T follicular helper cell (primary cell): ENCODE measurements at places on chromosomes 12 and 14.

GRCh38 chr14:102711946-102712345 lies 65.3 kb upstream of the TRAF3 start:
- DNase-seq: no peak

- DNase-seq: peak; percentile 12
Observed at GRCh38 chr14:49586673-49587460, 687 bp upstream of the RPS29 start.

DNA sequence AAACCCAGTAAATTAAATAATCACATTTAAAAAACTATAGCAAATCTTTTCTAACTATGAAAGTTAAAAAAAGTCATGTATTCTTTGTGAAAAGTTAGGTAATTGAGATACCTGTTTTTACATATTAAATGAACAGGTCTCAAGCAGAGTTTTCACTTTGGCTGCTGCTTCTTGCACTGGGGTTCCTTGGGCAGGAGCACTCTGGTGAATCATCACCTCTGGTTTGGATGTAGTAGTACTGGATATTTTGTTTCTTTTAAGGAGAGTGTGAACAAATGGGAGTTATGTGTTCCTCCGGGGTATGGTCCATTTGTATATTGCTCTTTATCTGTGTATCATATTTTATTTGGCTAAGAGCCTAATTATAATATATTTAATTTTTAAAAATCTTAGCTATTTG lies 82.7 kb downstream of the FUT8 start:
- DNase-seq: no peak

DNA sequence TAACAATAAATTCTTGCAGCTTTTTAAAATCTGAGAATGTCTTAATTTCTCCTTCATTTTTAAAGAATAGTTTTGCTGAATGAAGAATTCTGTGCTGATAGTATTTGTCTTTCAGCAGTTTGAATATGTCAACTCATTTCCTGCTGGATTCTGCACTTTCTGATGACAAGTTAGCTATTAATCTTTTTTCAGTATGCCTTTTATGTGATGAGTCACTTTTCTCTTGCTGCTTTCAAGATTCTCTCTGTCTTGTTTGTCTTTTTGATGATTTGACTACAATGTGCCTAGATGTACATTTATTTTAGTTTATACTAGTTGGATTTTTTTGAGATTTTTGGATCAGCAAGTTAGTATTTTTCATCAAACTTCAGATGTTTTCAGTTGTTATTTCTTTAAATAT lies 87.9 kb upstream of the AVPR1A start:
- DNase-seq: no peak

DNA sequence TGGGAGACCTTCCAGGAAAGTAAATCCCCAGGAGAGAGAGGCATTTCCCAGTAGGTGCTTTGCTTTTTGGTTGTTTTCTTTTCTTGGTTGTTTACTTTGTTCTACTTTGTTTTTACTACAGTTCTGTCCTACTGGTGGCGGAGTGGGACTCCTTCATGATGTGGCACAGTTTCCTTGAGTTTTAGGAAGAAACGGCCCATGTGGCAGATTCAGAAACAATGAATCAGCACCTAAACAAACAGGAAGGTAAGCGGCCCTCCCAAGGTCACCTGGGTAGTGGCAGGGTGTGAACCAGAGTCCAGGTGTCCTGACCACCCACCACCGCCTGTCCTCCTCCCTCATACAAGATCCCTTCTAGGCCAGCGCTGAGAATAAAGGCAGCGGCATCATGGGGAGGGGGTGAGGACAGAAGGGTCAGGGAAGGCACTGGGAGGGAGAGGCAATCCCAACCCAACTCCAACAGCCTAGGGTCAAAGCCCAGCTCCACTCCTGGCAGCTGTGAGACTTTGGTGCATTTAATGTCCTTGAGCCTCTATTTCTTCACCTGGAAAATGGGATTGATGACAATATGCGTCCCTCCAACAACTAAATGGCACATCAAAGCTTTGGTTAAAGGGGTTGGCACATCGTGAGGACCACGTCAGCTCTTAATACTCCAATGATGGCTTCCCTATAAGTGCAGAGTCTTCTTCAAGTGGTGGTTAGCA lies 111.5 kb upstream of the BCL2L14 start:
- DNase-seq: no peak

DNA sequence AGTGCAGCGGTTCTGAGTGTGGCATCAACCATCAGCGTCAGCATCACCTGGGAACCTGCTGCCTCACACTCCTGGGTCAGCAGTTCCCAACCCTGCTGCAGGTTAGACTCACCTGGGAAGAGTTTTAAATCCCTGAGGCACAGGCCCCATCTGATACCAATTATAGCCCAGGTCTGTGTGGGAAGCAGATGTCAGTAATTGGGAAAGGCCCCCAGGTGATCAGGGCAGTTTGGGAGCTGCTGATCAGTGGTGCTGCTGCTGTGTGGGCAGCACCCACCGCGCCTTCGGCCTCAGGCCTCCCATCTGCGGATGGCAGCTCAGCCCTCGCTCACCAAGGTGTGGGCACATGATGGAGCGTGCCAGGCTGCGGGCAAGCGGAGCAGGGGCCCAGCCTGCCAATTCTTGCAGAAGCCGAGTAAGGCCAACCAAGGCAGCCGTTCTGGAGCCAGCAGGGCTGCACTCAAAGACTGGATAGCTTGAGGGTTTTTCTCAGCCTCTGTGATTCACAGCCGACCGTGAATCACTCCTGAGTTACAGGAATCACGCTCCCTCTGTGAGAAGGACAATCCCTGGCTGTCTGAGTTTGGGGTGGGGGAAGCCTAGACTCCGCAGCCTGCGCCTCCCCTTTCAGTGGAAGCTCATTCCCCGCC lies 155.6 kb upstream of the SFSWAP start:
- no peak for DNase-seq

- no peak for DNase-seq
Observed at GRCh38 chr14:64997108-64997794, 10.6 kb downstream of the FNTB start.

GRCh38 chr14:101109981-101110728 lies 206.6 kb upstream of the RTL1 start:
- DNase-seq: no peak

GRCh38 chr14:21505012-21505553 lies 6.1 kb downstream of the METTL3 start:
- DNase-seq: no peak

- DNase-seq: no peak
Observed at GRCh38 chr14:84272290-84272721, 1257.6 kb upstream of the FLRT2 start.

GRCh38 chr14:33833706-33834465 lies 117.0 kb downstream of the EGLN3 start:
- DNase-seq: no peak

GRCh38 chr12:67702136-67702535 lies 53.6 kb downstream of the DYRK2 start:
- DNase-seq: no peak

GRCh38 chr12:85448548-85449139 lies 168.6 kb downstream of the ALX1 start:
- no peak for DNase-seq

DNA sequence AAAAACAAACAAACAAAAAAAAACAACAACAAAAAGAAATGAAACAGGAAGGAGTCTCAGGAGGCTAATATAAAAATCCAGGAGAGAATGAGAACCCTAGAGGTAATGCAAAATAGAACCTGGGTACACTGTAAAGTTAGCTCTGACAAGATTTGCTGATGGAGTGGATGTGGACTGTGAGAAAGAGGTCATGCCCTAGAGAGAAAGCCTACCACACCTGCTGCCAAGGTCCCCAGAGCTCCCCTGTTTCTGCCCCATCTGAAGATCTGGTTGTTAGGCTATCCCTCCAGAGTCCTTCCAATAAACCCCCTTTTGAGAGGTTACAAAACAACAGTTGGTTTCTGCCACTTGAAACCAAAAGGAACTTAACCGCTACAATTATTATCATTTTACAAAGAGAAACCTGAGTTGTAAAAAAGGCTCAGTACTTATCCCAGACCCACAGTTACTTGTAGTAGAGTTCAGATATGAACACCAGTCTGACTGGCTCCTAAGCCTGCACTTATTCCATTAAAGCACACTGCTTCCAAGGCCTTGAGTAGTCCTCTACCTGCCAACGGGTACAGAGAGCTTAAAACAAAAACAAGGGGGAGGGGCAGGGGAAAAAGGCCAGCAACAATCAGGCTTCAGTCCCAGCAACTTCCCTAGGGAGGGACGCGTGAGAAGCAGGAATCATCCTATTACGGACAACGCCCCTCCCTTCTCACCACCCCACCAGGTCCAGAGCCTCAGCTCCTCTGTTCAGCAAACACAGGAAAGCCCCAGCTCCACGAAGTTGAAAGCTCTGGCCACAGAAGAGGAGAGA lies 27.7 kb downstream of the PPP1R13B start:
- no peak for DNase-seq

GRCh38 chr12:28369483-28369882 lies 179.2 kb downstream of the CCDC91 start:
- no peak for DNase-seq

- no peak for DNase-seq
Observed at GRCh38 chr14:66404051-66404545, 82.1 kb upstream of the CCDC196 start.

DNA sequence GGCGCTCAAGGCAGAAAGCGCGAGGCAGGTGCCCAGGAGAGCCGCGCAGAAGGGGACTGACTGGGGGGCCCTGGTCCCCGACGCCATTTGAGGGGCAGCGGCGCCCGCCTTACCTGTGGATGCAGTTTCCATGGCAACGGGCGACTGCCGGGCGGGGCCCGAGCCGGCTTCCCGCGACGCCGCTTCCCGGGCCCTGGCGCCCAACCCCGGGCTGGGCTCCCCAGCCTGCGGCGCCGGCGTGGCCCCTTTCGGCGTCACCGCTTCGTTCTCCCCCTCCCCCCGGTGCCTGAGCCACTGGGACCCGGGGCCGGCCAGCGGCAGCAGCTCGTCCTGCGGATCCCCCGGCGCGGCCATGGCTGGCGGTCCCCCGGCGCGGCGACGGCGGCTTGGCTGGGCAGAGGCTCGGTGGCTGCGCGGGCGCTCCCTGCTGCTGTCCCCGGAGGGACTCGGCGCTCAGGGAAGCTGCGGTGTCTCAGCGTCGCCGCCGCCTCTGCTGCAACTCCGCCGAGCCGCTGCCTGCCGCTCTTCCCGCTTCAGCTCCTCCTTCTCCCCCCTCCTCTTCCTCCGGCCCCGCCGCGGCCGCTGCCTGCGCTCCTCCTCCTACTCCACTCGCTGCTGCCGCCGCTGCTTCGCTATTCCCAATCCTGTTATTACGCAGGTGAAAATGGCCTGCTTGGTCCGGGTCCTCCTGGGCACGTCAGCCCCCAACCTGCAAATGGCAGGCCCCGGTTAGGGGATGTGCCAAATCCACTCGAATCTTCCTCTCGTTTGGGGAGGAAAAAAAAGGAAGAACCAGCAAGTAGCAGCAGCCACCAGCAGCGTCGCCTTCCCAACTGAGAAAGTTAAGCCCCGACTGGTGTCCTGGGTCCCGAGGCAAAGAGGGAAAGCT lies at the start of gene RTN1:
Gene RTN1, minus strand, starts transcription at position 500 of the 889 bp plus-strand sequence. Its CDS starts 146 bp downstream, at position 354.
- DNase-seq: no peak

DNA sequence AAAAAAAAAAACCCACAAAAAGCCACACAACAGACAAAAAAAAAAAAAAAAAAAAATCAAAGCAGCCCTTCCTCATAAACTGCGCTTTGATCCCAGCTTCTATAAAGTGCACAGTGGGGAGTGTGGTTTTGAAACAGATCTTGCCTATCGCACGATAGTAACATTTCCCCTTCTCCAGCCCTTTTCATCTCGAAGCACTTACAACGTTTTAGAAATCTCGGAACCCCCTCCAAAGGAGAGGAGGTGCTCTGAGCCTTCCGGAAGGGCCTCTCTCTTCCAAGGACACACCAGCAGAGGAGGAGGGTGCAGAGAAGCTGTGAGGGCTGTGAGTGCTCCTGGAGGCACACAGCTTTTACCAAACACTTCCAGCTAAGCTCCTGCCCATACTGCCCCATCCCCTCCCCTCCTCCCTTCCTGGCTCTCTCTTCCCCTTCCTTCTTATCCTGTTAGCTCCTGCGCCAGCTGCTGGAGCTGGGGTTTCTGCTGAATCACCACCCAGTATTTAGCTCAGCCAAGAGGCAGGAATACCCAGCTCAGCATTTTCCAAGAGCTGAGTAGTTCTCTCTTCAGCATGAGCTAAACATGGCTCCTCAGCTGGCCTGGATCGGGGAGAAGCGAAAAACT lies 28.4 kb downstream of the SLC7A8 start:
- DNase-seq: no peak

- DNase-seq: no peak
Observed at GRCh38 chr12:48580831-48581230, 11.0 kb upstream of the LALBA start.

- no peak for DNase-seq
Observed at GRCh38 chr14:52563120-52563519, 10.5 kb downstream of the GPR137C start.

DNA sequence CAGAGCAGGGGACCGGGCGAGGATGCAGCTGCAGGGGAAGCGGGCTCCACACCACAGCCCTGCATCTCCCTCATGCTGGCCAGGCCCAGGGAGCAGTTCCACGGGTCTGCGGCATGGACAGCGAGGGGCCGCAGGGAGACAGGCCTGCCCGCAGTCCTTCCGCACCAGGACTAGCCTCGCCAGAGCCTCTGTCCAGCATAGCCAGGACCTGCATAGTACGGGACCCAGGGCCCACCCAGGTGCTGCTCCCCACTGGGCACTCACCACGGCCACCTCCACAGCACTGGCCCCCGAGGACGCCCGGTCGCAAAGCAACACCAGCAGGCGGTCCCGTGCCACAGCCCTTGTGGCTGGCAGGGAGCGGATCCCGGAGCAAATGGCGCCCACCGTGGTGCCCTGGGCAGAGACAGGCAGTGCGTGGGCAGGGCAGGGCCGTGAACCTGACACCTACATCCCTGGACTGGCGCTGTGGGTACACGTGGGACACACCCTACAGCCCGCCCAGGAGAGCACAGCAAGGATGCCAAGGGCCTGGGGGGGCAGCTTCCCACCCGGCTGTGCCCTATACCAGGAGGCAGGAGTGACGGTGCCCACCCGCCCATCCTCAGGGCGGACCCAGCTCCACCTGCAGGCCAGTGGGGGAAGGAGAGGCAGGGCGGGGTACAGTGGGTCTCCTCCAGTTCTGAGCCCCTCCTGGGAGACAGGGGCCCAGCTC lies 23.8 kb downstream of the JAG2 start:
- no peak for DNase-seq

DNA sequence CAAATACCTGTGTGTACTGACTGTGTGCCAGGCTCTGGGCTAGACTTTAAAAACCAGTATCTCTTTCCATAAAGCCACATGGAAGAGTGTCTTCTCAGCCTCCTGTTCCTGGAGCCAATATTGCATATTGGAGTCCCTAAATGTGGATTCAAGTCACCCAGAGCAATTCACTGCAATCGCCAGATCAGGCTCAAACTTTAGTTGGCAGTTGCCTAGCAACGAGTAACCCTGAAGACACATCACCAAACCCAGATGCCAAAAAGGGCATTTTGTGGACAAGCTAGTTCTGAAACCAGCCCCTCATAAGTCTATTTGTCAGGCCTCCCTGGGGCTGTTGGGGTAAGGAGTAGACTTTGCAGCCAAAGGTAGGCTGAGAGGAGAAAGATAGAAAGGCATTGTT lies 13.7 kb downstream of the DPF3 start:
- DNase-seq: no peak

DNA sequence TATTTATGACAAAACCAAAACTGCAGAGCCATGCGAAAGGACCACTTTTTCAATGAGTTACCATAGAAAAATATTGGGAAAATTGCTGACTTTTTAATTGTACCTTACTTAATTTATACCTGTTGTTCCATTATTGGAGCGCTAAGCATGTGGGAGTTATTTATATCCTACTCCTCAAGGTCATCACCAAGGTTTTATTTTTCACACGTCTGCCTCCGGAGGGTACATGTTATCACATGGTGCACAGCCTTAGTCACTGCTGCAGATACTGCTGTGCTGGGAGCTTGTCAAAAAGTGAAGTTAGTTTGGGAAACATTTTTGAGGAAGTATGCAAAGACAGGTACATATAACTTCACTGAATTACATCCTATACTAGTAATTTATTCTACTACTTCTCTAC lies 1444.3 kb downstream of the AACS start:
- no peak for DNase-seq
